ENCODE measurements at places on chromosomes 2 and 18.
A peak's percentile ranks its signal among the peaks of the same experiment; 100 is the strongest.

- DNase-seq = peak; percentile 73
These were observed 20.9 kb downstream of the ITM2C start for GRCh38 chr2:230885463-230886130.

- no peak for DNase-seq
These were observed 263.9 kb upstream of the UBE2E3 start for GRCh38 chr2:180716186-180717180.

DNA sequence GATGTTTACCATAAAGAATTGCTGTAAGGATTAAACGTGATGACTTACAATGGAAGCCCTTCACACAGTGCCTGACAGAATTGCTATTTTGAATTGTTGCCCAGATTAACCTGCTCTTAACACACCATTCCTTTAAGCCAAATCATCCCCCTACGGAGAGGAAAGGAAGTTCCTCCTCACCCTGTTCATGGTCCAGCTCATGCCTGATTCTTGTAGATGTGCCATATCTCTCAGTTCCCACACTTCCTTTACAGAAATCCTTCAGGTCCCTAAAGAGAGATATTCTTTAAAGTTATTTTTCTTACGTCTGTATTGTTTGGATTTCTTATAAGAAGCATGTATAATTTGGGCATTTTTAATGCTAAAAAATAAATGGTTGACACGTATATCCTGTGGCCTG is 127.5 kb upstream of the DAPL1 start:
- no peak for DNase-seq

DNA sequence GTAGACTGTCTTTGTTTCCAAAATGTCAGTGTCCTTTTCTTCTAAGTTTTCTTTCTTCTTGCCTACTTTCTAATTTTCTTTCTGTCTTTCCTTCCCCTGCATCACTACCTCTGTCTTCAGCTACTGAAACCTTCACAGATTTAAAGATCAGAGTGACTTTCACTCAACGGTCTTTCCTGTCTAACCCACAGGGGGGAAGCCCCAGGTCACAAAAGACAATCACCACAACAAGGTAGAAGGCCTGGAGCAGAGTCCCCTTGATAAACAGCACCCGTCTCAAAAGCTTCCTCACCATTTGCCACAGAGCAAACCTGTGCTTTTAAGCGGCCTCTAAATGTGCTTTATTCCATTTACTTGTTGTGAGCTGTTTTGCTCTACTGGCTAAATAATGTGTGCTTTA is 665.4 kb downstream of the BCL11A start:
- DNase-seq = no peak

- DNase-seq = no peak
These were observed 123.7 kb downstream of the PIEZO2 start for GRCh38 chr18:11025671-11026070.

DNA sequence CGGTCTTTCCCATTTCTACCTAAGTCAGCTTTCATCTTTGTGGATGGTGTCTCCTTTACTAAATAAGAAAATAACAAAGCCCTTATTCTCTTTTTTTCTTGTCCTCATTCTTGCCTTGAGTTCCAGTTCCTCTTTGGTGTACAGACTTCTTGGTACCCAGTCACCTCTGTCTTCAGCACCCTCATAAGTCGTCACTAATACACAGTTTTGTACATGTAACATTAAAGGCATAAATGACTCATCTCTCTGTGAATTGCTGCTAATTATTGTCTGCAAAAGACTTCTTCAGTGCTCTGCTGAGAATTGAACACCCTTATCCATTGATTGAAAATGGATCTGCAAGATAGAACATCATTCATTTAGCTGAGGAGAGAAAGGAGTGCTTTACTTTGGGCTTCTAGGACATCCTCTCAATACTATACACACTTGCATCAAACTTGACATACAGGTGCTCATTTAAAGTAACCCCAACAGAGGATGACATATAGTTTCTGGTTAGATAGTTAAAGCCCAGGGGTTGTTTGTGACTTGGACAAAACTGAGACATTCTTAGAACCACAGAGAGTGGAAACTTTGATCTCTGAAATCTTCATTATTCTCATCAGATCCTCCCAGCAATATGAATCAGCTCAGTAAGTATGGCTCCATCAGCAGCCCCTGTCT is 97.0 kb downstream of the XRCC5 start:
- DNase-seq = no peak

DNA sequence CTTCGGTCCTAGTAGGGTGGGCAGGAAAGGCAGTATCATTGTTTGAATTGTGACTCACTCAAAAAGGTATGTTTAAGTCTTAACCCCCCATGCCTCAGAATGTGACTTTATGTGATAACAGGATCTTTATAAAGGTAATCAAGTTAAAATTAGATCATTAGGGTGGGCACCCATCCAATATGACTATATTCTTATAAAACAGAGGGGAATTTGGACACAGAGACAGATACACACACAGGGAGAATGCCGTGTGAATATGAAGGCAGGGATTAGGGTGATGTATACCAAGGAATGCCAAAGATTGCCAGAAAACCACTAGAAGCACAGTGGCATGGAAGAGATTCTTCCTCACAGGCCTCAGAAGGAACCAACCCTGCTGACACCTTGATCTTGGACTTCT is 281.8 kb downstream of the CLIP4 start:
- no peak for DNase-seq

GRCh38 chr2:16114836-16115235 is 174.5 kb downstream of the MYCN start:
- DNase-seq = no peak

- no peak for DNase-seq
These were observed 132.8 kb downstream of the ARHGAP15 start for GRCh38 chr2:143261986-143262385.

DNA sequence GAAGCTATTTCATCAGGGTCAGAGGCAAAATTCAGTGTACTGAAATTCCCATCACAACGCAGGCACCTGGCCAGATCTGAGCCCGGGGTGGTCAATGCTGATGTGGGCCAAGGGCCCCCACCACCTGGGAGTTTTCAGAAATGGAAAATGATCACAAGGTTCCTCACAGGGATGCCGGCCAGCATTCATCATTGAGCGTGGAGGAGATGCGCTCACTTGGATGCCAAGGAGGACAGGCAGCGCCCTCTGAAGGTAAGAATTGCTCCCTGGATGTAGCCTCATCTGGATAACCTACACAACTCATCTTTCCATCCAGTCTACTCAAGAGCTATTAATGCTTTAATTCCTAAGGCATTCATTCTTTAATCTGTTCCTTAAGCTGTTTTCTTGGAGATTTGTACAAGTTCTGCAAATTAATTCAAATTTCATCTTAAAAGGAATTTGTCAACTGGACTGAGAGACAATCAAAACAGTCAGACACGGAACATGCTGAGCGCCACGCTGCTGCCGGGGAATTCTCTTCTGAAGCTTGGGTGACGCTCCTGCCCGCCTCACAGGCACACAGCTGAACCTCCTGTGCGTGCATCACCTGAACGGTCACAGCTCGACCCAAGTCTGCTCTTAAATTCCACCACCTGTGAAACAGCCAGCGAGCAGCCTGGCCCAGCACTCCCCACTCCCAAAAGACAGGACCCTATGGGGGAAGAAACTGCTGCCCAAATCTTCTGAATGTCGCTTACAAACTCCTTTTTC is 206.7 kb downstream of the HDAC4 start:
- DNase-seq = no peak

GRCh38 chr2:62801814-62802523 is 96.5 kb downstream of the EHBP1 start:
- DNase-seq = no peak

DNA sequence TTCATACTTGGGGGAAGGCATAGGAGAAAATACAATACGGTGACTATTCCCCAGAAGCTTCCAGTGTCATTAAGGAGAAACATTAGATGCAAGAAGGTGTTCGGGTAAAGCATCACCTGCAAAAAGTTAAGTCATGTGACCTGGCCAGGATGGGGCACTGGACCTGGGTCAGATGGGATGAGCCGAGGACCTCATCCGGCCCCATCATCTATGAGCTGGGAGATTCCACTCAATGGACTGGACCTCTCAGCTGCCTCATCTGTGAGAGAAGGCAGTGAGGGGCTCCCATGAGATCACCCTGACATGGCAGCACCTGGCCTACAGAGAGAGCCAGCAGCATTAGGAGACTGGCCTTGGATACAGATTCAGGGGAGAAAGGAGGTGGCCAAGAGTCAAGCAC is 111.4 kb upstream of the TEX51 start:
- no peak for DNase-seq

GRCh38 chr2:88071365-88071764 is 3.7 kb downstream of the SMYD1 start:
- DNase-seq = no peak

DNA sequence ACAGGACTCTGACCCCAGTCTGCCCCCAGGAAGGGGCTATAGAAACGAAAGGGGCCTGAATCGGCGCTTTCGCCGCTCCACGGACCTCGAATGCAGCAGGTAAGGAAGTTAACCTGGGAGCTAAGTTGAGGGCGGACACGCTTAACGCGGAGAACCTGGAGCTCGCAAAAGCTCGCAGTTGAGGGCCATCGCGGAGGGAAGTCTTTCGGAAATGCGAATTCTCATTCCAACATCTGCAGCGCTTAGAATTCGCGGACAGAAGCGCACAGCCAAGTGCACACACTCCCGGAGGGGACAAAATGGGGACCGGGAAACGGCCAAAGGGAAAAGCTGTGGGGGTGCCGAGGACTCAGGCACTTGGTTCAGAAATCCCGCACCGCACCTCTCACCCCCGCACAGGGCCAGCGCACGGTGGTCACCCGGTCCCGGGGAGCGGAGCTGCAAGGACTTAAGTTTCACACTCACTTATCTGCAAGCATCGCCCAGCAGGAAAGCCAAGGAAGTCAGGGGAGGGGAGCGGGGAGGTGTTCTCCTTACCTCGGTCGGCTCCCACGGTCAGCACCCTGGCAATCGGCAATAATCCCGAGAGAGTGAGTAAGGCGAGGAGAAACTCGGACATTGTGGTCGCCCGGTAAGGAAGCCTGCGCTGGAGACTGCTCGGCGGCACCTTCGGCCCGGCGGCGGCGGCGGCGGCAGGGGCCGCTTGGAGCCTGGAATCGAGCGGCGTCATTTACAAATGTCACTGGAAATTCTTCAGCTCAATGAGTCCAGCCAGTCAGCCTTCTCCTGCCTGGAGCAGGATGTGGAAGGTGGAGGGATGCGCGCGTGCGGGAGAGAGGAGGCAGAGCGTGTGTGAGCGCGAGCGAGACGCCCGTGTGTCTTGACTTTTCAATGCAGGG is 456 bp downstream of the LRP1B start:
- DNase-seq = peak; percentile 69

GRCh38 chr2:71532327-71532726 is 79.0 kb downstream of the DYSF start:
- DNase-seq = no peak

DNA sequence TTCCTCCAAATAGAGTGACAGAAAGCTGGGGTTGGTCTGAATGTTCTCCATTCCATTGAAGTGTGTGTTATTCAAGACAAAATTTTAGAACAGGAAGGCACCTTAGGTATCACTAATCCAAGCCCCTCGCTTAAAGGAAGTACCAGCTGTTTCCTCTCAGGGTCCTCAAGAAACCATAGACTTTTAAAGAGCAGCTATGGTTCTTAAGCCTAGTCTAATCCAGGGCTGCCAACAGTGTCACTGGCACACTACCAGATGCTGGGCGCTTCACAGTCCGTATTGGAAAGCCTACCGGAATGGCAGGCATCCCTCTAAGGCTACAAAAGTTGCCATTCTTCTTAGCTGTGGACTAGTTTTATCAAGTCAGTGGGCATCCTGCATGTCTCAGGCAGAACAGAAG is 1.9 kb downstream of the NEMP2 start:
- DNase-seq = no peak

- DNase-seq = no peak
These were observed 266.5 kb downstream of the PTGR3 start for GRCh38 chr18:74942319-74942910.

DNA sequence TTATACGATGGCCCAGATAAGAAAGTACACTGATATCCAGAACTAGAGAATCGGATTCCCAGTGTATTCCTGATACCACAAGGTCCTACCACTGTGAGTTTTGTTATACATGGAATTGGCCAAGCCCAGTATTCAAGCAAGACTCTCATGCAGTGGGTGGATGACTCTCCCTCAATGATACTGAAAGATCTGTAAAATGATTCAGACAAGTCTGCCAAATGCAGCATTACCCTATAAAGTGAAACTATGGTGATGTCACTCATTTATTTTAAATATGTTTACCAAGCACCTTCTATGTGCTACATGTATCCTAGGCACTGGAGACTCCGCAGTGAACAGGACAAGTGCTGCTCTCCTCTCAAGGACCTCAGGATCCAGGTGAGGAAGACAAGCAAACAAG is 22.6 kb downstream of the MYO5B start:
- no peak for DNase-seq

DNA sequence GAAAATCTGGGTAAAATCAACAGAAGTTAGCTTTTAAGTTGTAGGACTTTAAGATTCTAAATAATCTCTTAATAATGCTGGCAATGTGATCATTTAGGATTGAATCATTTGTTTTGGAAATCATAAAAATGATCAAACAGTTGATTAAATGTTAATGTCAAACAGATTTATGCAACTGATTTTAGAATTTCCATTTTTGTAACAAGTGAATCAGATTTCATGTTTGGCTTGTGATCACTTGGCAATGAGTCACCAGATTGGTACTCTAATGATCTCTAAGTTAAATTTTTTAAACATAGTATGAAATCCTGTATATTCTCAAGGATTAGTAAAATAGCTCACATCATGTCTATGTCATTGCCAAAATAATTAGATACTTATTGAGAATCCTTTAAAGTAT is 50.1 kb upstream of the UNC80 start:
- no peak for DNase-seq

DNA sequence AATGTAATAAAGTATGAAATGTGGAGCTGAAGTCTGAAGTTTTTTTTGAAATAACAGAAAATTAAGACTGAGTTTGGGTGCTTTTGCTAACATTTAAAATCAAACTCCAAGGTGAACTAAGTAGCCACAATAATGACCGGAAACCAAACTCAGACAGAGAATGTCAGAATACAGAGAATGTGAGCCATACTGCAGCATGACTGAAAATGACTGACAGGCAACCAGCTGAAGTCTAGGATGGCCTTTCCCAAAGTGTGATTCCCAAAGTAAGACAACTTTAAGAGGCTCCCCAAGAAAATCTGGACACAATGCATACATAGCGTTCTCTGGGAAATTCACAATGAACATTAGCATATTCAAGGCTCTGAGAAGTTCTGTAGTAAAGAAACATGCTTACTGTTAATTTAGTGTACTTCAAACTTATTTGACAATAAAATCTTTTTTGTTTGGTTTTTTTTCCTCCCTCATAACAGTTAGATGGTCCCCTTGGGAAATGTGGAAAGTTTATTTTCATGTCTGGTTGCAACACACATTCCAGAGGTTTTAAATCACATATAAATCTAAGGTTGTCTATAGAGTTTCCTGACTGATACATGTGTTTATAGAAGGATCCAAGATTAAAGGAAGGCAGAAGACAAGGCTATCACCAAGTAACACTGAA is 28.6 kb downstream of the PLA2R1 start:
- DNase-seq = no peak
